AML-193 (cell line): ENCODE measurements at places on chromosomes 12 and 14.

DNA sequence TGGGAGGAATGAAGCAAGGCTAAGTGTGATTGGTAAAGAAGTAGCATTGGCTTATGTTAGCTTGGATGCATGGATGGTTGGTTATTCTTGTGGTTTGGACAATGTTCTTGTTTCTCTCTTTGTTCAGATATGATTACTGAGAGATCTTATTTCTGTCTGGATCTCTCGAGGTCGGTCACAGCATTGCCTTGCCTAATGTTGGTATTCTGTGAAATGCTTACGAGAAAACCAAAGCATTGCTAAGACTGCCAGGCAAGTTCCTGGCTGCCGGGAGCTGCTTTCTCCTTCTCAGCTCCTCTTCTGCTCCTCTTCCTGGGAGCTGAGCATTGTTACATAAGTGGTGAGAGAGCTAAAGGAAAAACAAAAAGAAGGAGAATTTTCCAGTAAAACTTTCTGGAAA, 7.4 kb upstream of the RND1 start:
- no peak for DNase-seq

DNA sequence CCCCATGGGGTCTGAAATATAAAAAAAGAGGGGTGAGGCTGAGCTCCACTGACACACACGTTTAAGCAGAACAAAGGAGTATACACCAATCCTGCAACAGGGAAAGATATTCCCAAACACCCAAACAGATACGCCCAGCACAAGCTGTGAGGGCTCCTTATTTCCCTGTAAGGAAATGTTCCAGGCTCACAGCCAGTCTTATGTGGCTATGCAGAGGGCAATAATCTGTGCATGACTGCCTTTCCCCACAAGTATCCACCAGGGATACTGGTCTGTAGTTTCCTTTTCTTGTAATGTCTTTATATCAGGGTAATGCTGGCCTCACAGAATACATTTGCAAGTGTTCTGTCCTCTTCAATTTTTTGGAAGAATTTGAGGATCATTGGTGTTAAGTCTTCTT, 141.7 kb upstream of the DAAM1 start:
- no peak for DNase-seq

GRCh38 chr12:108403952-108404351, 64.8 kb upstream of the CMKLR1 start:
- no peak for DNase-seq

GRCh38 chr14:94383777-94384176, 4.6 kb downstream of the SERPINA1 start:
- no peak for DNase-seq

- DNase-seq = no peak
Measured at GRCh38 chr12:1161197-1161596, 170.2 kb downstream of the ERC1 start.

DNA sequence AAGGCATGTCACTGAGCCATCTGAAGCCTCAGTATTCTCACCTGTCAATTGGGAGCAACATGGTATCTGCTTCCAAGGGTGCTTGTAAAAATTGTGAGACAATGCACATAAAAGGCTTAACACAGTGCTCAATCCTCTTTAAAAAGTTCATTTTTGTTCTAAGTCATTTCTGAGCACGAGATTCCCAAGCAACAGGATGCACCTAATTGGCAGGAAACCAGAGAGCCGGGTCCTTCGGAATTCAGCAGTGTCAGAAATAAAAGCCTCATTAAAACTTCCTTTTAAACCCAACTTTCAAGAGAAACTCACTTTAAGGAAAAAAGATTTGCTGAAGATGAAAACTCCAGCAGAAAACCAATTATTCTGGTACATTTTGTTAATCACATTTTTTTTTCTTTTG, 112.4 kb upstream of the NOS1 start:
- DNase-seq = no peak

DNA sequence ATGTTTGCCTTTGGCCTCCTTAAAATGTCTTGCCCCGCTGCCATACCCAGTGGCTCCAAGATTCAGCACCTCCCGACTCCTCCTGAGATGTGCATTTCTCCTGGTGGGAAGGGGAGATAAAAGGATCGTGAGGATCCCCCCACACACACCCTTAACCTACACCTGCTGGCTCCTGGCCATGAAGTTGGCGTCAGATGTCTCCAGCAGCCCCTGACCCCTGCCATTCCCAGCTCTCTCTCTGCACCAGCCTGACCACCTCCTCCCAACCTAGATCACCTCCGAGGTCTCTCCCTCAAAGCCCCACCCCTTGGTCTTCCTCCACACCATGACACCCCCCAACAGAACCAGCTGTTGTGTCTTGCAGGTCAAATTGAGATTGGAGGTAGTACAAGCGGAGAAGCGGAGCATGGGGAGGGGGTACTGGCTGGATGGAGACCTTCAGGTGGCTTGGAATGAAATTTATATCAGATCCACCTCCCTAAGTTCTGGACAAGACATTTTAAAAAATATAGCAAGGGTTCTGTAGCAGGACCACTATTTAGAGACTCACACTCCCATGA, 151.1 kb upstream of the FKBP4 start:
- DNase-seq = no peak

DNA sequence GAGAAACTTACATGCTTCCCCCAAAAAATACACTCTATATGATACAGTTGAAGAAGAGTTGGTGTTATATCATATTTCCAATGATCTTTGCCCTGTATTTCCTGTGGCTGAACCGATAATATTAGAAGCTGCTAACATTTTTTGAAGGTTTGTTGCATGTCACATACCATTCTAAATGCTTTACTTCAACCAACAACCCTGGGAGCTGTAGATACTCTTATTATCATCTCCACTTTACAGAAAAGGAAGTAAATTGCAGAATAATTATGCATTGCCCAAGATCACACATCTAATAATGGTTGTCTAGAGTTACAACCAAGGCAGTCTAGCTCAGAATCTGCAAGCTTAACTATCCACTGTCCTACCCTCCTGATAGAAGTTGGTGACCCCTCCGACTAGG, 182.8 kb downstream of the NUAK1 start:
- no peak for DNase-seq

DNA sequence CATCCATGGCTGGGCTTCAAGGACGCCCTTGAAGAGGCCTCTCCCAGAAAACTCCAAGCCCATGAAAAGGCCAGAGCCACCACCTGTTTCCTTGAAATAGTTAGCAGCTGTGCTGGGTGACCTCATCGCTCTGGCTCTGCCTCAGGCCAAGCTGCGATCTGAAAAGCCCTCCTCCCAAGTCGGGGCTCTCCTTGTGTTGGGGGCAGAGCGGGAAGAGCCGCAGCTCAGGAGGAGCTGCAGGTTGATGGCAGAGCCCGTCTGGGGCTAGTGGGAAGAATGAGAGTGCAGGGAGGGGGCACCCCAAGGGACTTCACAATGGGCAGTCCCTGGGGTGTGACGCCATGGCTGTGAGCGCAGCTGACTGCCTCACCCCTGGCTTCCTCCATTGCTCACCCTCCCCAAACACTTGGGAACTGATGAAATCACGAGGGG, 50.0 kb upstream of the STON2 start:
- no peak for DNase-seq

- DNase-seq = no peak
Measured at GRCh38 chr12:62865937-62866336, 69.0 kb downstream of the PPM1H start.

DNA sequence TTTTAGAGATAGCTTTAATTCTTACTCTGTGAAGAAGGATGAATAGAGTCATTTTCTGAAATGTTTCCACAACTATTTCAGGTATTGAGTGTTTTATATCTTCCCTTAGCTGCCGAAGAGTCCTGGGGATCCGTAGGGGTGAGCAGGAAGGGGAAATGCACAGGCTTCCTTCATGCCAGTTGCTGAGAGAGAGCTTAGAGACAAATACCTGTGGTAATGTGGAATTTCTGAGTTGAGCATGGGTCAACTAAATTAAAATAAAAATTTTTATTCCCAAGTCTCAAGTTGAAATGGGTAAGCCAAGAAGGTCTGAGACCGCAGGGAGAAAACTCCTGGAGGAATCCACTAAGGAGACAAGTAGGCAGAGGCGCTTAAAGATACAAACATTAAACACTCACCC, 185.7 kb downstream of the DAD1 start:
- no peak for DNase-seq

GRCh38 chr12:112947761-112948160, 9.5 kb downstream of the OAS3 start:
- DNase-seq = no peak

DNA sequence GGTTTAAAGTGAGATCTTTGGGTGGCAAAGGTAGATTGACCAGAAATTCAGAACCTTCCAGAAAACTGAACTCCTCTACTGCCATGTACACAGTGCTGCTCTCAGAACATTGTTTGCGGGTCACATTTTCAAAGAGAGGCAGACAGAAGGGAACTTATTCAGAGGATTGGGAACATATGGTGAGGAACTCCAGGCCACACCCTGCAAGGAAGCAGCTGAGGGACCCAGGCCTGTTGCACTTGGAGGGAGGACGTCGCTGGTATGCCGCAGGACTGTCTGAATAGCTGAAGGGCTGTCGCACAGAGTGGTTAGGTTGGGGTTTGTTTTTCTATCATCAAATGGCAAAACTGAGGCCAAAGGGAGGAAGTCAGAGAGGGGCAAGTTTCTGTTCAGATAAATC, 441.1 kb downstream of the DPF3 start:
- no peak for DNase-seq

- no peak for DNase-seq
Measured at GRCh38 chr12:55696141-55696540, 11.6 kb downstream of the ITGA7 start.

DNA sequence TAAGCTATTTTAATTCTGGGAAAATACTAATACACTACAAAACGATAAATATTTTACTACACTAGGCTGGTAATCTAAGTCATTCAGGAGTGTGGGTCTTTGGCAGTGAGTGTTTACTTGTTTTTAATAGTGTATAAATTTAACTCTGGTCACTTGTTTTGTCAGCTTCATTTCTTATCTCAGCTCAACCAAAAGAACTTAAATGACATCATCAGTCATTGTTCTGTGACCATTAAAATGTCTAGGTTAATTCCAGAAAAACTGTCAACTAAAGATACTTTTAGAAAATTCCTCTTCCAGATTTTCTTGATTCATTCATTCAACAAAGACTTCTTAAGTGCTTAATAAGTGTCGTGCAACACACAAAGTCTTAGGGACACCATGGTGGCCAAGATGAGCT, 102.8 kb downstream of the FOXN3 start:
- no peak for DNase-seq

- no peak for DNase-seq
Measured at GRCh38 chr14:102749393-102750305, 27.6 kb upstream of the TRAF3 start.

DNA sequence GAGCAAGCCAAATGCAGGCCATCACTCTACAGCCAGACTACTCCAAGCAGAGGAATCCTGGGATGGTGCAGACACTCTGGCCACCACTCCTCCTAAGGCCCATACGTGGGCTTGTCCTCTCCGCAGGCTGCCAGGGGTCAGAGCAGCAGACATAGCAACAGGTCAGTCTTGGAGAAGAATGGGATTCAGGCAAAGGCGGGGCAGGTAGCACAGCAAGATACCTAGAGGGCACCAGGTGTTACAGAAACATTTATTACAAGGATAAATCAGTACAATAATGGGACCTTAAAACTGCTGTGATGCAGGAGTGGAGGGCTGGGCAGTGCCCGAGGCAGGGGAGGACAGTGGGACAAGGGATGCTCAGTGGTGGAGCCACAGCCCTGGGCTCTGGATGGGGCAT, 20.3 kb downstream of the SYNDIG1L start:
- DNase-seq = no peak

- peak; percentile 0 for DNase-seq
Measured at GRCh38 chr14:101351769-101352168, 209.5 kb upstream of the DIO3 start.

- DNase-seq = no peak
Measured at GRCh38 chr14:48983351-48983888, 602.8 kb downstream of the RPS29 start.

GRCh38 chr12:10283027-10283426, 24.6 kb upstream of the KLRD1 start:
- DNase-seq = no peak

DNA sequence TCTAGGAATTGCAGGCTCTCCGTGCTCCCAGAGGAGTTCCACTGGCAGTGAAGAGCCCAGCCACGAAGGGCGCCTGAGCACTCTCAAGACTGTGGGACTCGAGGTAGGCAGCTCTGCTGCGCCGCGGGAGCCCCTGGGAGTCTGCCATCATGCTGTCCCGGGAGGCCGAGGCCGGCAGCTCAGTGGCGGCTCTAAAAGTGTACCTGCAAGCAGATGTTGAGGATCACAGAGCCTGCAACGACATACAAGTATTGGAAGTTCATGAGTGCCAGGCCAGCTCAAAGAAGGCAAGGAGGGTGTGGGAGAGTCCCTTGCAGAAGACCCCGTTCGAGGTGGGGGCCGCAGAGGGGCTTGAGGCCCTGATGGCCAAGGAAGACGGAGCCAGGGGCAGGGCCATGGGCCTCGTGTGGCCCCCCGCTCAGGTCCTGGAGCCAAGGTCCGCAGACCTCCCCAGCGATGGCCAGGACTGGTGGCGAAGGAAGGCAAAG, 62.7 kb downstream of the MUCL1 start:
- DNase-seq = no peak

- no peak for DNase-seq
Measured at GRCh38 chr12:84384384-84384783, 528.2 kb downstream of the SLC6A15 start.

GRCh38 chr12:129049917-129050316, 196.6 kb downstream of the GLT1D1 start:
- DNase-seq = no peak

- DNase-seq = peak; percentile 52
Measured at GRCh38 chr12:662566-663292, 516 bp downstream of the NINJ2 start.

GRCh38 chr12:117134059-117134458, 34.8 kb upstream of the TESC start:
- DNase-seq = peak; percentile 41

DNA sequence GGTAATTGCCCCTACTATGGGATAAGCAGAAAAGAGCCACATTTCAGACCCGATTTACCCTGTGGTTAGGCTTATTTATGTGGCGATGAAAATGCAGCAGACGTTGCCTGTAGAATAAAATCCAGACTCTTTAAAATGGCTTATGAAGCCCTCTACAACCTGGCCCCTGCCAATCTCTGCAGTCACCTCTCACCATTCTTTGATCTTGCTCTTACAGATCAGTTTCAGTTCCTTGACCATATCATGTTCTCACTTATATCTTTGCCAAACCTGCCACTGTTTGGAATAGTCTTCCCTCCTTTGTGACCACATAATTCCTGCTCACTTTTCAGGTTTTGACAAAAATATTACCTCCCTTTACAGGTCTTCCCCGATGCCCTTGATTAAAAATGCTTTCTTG, 264.3 kb upstream of the GARIN6 start:
- no peak for DNase-seq

DNA sequence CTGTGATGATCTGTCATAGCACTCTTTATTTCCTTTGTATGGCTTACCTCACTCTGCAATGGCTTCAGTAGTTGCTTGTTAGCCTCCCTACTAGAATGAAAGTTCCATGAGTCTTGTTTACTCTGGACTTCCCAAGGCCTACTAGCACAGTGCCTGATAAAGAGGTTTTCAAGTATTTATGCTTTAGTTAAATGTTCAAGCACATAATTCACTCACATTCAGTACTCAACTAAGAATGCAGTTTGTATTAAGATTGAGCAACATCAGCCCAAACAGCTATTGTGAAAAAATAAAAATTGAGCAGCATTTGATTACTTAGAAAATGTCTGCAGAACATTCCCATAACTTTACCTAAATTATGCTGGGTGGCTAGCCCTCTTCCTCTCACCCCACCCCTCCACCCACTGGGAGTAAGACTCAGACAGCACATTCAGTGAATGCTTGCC, 158.9 kb upstream of the AMIGO2 start:
- DNase-seq = no peak
